Activated T-cell treated with anti-CD3 and anti-CD28 coated beads, Interleukin-2, amount 50 U/mL, for 1 hour (primary cell): ENCODE measurements at places on chromosomes 6 and 20.

DNA sequence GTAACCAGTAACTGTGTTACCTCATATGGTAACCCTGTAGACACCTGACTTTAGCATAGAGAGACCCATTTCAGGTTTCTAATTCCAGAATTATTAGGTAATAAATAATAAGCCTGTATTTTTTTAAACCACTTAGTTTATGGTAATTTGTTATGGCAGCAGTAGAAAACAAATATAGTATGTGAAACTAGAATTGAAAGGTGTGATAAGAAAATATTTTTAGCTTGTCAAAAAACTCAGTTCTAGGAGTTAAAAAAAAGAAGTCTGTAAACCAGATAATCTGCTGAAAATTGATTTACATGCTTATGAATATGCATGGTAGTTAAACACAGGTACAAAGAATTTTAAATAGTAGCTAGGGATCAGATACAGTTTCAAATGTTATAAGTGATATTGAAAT lies 695.0 kb upstream of the GJE1 start:
- DNase-seq: no peak

- DNase-seq: no peak
These were observed 1.1 kb downstream of the VGLL2 start for GRCh38 chr6:117266257-117267053.

DNA sequence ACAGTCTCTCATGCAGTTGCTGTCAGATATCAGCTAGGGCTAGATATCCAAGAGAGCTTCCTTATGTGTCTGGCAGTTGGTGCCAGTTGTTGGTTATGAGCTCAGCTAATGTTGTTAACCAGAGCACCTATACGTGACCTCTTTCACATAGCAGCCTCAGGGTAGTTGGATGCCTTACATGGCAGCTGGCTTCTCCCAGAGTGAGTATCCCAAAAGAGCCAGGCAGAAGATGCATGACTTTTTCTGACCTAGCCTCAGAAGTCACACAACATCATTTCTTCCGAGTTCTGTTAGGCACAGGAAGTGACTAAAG lies 175.7 kb downstream of the VEGFA start:
- DNase-seq: no peak

- DNase-seq: peak; percentile 87
These were observed 45.3 kb upstream of the PRELID3B start for GRCh38 chr20:59087829-59088433.

GRCh38 chr6:53214172-53214571 lies 65.5 kb upstream of the GCM1 start:
- no peak for DNase-seq

- DNase-seq: peak; percentile 19
These were observed 23.8 kb downstream of the PRSS35 start for GRCh38 chr6:83536034-83536646.
